ENCODE measurements at places on chromosomes 3 and 15. TPM values are rescaled to one million over a fixed set of nuclear protein-coding genes. Genes with fewer than 3 reads are reported as not detected.
A peak's percentile ranks its signal among the peaks of the same experiment; 100 is the strongest.

DNA sequence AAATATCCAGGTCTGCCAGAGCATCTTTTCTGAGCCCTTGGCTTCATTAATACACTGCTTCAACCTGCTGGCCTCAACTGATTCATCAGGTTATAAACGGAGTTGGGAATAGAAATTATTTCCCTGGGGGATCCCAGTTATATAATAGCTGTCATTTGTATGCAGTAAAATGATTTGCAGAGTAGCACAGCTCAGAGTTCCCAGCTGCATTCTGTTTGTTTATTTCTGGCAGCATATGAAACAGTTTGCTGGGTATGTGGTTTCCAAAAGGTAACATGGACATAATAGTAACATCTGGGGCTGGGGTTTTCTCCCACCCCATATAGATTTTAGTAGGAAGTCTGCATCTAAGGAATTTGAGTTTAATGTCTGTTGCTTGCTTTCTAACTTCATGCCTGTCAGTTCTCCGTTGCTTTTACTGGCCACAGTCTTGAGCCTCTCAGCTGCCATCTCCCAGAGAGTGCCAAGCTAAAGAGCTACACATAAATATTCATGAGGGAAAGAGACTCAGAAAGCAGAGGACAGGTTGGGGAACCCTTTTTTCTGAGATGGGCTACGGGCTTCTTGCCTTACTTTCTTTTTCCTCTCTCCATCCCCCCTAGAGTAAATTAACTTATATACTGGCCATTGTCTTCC lies 124.6 kb downstream of the TMEM108 start:
- no peaks in the 10 kb centered on the region for H3K27me3 ChIP-seq
- no peak overlapping the region for H3K27ac ChIP-seq
- no peaks in the 10 kb centered on the region for H3K36me3 ChIP-seq
- H3K4me3 ChIP-seq = no peak overlapping the region
- no peaks in the 10 kb centered on the region for H3K4me1 ChIP-seq
- DNase-seq = no peak

DNA sequence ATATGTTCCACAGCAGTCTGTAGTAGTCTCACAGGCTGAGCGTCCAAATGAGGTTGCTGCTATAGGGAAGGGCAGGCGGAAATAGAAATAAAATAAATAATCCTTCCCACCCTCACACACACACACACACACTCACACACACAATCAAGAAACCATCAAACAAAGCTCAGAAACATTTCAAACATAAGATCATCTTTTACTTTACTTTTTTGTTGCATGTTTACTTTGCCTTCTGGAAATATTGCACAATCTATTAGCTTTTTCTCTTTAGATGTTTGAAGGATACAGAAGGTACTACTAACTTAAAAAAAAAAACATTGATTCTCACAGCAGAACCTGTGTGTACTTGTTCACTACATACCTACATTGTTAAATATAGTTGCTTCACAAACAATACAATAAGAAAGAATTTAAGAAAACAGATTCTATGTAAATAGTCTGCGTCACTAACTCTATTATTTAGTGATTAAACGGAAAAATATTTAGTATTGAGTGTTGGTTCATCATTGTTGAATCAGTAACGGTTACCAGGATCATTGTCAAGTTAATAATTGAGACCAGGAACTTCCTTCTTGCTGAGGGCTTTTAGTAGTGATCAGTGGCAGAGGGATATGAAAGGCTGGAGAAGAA lies 20.5 kb downstream of the ALCAM start:
- DNase-seq = no peak
- peak overlapping the region; percentile 14 for H3K27ac ChIP-seq
- no peaks in the 10 kb centered on the region for H3K27me3 ChIP-seq
- peaks cover 22% of the 10 kb centered on the region for H3K4me1 ChIP-seq
- H3K4me3 ChIP-seq = no peak overlapping the region

GRCh38 chr3:151213151-151213550 lies 10.1 kb upstream of the GPR171 start:
- no peaks in the 10 kb centered on the region for H3K36me3 ChIP-seq
- no peak overlapping the region for H3K27ac ChIP-seq
- H3K4me1 ChIP-seq = peaks cover 9% of the 10 kb centered on the region
- H3K4me3 ChIP-seq = no peak overlapping the region

Gene CGNL1
- not detected for polyA plus RNA-seq

Gene GCNT3
- polyA plus RNA-seq = not detected

All from CD14-positive monocyte (primary cell).